Jurkat, Clone E6-1 (cell line): ENCODE measurements at places on chromosomes 13 and 19.

DNA sequence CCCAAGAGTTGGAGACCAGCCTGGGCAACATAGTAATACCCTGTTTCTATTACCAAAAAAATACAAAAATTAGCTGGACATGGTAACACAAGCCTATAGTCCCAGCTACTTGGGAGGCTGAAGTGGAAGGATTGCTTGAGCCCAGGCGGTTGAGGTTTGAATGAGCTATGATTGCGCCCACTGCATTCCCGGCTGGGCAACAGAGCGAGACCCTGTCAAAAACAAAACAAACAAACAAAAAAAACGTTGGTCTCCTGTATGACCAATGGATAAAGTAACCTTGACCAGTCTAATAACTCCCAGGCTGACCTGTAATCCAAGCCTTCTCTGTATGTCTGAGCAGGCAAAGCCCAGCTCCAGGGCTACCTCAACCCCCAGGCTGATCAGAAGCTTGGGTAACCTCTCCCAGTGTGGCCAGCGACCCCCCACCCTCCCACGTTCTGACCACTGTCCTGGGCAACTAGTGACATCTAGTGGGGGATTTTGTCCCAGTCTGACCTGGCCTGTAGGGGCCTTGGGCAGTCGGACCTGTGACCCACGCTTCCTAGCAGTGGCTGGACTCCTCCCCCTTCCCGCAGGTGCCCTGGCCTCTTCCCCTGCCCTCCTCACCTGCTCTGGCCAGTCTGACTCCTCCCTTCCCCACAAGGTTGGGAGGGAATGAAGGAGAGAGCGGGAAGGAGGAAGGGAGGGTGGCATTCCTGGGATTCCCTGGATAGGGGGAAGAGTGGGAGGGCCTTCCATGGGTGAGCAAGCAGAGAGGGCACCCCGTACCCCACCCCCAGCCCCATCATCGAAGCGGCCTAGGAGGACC, 1.0 kb upstream of the BCAM start:
- DNase-seq = no peak

- no peak for DNase-seq
Observed at GRCh38 chr13:23753458-23753857, 135.7 kb downstream of the MIPEP start.

DNA sequence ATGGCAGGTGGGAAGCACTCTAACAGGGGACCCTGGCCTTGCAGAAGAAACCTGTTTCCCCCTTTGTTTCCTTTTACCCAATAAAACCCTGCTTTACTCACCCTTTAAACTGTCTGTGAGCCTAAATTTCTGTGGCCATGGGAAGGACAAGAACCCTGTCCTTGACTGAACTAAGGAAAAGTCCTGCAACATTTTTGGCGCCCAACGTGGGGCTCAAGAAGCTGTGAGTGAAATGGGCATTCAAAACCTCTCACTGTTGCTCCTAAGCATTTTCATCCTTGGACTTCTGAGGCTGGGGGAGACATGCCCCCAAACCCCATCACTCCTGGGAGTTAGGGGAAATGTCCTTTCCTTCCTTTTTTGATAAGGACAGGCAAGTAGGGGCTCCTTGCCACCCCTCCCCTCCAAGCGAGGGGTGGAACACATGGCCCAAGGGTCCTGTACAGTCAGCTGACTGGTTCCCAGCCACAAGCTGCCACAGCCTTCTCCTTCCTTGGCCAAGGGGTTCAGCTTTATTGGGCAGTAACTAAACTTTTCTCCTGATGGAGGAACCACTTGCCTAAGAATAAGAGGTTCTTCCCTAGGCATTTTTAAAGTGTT, 381.6 kb downstream of the KLF5 start:
- no peak for DNase-seq

GRCh38 chr19:1863328-1863637, at the start of gene KLF16:
Gene KLF16, minus strand, starts transcription at chr19:1863579. Its CDS starts 82 bp downstream, at chr19:1863497.
- no peak for DNase-seq

GRCh38 chr13:35787937-35788336, 311.4 kb upstream of the MAB21L1 start:
- DNase-seq = no peak

DNA sequence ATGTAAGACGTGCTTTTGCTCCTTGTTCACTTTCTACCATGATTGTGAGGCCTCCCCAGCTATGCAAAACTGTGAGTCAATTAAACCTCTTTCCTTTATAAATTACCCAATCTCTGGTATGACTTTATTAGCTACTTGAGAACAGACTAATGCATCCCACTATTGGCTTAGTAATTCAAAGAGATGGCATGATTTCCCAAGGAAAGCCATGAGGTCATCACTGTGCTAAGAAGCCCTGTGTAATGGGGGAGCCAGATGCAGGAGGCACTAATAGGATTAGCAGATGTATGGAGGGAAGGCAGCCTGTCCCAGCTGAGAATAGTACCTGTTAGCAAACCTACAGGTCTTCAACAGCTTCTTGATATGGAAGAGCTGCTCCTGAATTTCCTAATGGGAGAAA, 38.1 kb downstream of the RUBCNL start:
- no peak for DNase-seq

- DNase-seq = no peak
Observed at GRCh38 chr19:48963371-48964204, 1.5 kb upstream of the FTL start.

DNA sequence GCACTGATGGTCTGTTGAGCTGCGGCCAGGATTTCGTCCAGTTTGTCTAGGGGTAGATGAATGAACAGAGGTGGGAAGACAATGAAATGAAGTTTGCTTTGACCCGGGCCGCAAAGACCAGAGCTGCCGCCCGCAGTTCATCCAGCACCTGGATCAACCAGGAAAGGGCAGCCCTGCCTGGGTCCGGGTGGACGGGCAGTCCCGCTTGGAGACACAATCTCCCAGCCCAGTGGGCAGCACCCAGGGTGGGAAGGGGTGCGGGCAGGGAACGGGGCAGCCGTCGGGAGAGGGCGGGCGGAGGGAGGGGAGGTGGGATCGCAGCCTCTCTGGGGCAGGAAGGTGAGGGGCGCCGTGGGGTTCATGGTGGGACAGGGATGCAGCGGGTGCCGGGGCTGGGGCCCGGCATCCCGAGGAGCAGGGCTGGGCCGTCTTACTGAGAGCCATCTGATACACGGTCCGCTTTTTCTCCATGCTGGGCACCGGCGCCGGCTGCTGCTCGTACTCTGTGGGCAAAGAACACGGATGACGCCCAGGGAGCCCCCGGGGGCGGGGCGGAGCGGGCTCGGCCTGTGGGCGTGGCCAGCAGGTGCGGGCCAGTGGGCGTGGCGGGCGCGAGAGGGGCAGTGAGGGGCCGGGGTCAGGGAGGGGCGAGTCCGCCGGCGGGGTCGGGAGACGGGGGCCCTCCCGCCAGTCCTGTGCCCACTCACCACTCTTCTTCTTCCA, 33.1 kb downstream of the SHANK1 start:
- DNase-seq = no peak

DNA sequence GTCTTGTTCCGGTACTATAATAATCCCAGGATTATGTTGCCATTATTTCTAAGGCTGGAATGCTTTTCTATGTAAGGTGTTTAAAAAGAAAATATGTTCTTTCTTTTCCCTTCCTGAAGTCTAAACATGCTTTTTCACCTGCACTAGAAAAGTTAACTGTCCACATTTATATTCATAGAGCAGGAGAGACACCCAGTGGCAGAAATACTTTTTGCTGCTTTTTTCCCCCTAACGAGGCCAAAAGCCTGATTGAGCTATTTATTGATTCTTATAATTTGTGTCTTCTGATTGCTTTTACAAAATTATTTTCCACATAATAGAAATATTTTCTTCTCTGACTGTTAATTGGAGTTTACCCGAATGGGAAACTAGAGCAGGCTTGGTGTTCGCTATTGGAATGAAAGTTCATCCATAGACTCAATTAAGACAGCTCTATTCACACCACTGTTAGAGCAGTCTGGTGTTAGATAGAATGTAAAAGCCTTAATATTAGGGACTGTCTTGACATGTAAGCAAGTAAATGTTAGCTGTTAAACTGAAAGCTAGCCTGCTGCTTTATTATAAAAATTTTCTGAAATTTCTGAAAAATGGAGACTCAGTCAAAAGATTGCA, 15.8 kb downstream of the GPR180 start:
- DNase-seq = no peak

GRCh38 chr13:99892196-99892613, 79.4 kb downstream of the ZIC5 start:
- DNase-seq = no peak

DNA sequence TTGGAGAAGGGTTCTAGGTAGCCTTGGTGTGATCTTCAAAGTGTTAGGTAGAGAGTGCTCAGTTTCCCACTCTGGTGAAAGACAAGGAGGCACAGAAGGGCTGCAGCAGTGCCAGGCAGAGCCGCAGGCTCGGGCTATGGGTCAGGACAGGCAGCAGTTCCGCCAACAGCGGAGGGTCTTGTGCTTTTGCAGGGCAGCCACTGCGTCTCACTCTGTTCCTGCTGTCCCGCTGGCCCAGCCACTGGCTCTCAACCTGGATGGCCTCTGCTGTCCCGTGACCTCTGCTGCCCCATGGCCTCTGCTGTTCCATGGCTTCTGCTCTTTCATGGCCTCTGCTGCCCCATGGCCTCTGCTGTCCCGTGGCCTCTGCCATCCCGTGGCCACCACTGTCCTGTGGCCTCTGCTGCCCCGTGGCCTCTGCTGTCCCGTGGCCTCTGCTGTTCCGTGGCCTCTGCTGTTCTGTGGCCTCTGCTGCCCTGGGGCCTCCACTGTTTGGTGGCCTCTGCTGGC, 175.7 kb downstream of the URI1 start:
- no peak for DNase-seq
